ENCODE measurements at places on chromosomes 2 and 18.
A peak's percentile ranks its signal among the peaks of the same experiment; 100 is the strongest.

DNA sequence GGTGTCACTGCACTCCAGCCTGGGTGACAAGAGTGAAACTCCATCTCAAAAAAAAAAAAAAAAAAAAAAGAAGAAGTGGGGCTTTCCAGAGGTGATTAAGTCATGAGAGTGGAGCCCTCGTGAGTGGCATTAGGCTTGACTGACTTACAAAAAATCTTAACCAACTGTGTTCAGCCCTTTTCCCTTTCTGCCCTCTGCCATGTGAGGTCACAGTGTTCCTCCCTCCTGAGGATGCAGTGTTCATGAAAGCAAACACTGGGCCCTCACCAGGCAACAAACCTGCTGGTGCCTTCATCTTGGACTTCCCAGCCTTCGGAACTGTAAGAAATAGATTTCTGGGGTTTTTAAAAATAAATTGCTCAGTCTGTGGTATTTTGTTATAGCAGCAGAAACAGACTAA, 37.0 kb upstream of the METTL21A start:
- DNase-seq, result no peak

DNA sequence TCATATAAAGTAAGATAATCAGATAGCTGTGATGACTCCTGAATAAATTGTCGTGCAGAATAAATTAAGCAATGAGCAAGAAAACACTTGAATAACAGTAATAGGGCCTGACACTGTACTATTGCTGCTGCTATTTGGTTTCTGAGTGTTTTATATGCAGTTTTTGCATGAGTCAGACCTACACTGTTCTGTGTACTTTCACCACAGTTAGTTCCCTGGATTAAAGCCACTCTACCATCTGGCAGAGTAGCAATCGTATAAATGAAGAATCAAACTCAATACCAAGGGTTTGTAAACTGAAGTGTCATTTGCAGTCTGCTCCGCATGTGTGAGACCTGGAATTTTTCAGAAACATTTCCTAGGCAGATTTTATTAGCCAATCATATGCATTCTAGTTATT, 398.6 kb upstream of the CDH7 start:
- DNase-seq, result peak; percentile 3

DNA sequence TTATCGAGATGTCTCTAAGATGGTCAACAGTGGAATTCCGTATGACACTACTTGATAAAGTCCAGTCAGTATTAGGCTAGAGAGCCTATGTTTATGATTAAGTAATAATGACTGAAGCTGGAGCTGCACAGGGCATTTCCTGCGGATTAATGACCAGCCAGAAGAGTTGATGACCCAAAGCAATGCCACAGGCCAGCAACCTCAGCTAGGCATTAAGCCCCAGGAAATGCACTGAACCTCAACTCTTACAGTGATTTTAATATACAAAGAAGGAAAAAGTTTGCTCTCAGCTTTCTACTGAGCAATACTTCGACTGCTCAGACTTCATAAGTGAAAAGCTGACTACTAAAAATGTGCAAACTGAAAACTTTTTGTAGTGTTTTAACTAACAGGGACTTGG, 3.9 kb downstream of the KCTD1 start:
- DNase-seq, result no peak

- peak; percentile 24 for DNase-seq
Observed at GRCh38 chr18:68676913-68677312, 38.0 kb downstream of the TMX3 start.

DNA sequence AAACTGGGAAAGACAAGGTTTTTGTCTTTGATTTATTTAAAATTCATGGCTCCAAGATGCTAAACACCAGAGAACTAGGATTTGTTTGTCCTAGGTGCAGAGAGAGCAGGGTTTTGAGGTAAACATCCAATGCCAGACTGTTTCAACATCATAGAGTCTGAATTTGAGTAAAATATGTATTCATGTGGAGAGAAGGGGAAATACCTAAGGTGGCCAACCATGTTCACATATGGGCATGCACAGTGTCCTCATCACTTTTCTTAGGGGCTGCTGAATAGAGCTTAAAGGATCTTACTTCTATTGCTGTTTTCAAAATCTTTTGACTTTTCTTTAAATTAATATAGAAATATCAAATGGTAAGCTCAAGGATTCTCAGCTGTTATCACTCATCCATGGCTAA, 287.0 kb upstream of the CCDC68 start:
- no peak for DNase-seq

GRCh38 chr2:224146356-224147160, 107.5 kb upstream of the SERPINE2 start:
- DNase-seq, result no peak

- DNase-seq, result peak; percentile 17
Observed at GRCh38 chr2:18585526-18585925, 3.8 kb downstream of the NT5C1B start.

DNA sequence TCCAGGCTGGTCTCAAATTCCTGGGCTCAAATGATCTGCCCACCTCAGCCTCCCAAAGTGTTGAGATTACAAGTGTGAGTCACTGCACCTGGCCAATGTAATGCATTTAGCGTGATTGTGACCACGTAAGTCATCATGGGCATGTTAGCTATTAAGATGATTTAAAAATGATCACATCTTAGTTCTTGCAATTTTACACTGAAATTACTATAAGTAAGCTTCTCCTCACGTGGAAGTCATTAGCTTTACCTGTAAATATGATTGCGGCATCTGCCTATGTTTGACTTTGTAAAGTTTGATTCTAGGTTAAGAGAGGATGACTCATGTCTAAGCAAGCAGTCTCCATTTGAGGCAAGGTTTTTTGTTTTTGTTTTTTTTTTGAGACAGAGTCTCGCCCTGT, 85.5 kb downstream of the PMAIP1 start:
- DNase-seq, result no peak

DNA sequence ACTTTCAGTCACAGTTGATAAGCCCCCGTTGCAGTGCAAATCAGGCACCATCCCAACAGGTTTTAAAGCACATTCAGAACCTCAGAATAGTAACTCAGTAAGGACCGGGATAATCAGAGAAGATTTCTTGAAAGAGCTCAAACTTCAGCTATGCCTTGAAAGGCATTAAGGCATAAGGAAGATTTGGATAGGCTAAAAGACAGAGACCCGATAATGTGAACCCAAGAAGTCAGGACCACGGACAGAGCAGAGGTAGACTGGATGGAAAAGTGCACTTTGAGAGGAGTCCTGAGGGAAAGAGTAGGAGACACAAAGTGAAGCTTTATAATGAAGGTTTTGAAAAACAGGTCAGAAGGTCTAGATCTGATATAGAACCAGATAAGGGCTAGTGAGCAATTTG, 36.9 kb upstream of the KLF7 start:
- peak; percentile 59 for DNase-seq

DNA sequence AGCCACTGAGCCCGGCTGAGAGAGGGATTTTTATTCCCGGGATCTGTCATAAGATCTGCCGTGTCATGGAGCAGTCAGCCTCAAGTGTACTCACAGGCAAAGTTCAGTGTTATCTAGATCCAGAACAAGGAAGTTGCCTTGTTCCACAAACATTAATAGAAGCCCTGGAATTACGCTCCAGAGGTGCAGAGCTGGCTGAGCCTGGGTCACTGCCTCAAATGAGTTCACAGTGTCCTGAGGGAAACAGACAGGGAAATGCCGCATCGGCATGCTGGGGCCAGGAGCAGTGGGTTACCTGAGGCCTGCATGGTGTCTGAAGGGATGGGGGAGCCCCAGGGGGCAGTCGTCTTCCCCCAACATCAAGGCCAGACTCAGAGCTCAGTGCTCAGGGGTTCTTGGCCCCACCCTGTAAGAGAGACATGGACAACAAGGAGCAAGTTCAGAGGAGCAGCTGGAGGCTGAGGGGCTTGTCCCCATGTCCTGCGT, 42.7 kb upstream of the ODC1 start:
- DNase-seq, result no peak

DNA sequence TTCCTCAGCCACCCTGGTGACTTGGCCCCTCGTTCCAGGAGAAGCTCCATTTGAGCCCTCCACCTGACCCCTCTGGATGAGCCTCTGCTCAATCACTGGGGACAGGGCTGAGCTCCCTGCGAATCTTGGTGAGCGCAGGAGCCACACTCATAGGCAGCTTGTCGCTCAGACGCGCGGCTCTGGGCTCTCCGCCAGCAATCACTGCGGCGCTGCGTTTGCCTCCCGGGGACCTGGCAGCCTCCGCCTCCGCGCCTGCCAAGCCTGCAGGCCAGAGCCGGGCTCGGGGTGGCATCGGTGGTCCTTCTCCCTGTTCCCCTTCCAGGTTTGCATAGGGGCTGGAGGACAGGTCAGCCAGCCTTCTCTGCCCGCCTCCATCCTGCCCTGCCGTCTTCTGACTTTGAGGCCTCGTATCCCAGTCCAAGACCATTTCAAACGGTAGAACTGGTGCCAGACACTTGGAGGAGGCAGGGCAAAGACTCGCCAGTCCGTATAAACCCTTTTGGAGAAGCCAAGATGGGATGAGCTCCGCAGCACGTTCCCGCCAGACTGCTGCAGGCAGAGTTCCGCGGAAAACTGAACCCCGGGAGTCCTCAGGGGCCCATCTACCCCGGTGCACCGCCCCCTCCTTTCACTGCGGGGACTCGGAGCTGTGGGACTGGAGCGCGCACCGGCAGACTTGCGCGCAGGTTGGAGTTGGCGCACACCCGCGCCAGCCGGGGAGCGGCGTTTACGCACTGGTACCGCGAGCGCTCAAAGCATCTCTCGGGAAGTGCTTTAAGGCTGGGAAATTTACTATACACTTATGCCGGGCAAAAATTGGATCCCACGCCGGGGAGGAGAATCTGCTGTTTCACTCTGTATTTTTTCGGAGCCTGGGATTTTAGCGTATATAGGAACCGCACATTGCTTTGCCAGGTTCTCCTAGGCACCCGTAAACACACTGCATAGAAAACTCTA, 1.1 kb upstream of the TACR1 start:
- peak; percentile 28 for DNase-seq

- no peak for DNase-seq
Observed at GRCh38 chr2:208945719-208946256, 478.1 kb upstream of the MAP2 start.

DNA sequence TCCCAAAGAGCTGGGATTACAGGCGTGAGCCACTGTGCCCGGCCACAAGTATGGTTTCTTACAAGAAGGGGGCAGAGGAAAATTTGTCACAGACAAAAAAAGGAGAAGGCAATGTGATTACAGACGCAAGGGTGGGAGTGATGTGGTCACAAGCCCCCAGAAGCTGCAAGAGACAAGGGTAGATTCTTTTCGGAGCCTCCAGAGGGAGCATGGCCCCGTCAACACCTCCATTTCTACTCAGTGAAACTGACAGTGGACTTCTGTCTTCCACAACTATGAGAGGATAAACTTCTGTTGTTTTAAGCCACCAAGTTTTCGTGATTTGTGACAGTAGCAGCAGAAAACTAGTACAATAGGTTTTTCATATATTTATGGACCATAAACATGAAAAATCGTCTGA, 2.1 kb upstream of the TCF7L1 start:
- DNase-seq, result peak; percentile 37

DNA sequence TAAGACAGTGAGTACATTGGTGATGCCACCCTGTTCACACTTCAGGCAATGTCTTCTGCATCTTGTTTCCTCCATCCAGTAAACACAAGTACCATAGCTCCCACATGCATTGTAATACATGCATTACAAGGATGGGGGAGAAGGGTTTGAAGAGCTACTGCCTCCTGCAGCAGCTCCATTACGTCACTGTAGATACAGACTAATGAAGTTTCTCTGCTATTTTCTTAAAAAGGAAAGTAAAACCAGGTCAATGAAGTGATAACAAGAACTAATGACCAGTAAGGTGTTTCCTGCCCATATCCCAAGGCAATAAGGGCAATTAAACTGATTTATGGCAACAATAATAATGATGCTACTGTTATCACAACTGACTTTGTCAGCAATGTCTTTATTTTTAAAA, 18.2 kb upstream of the BBS5 start:
- DNase-seq, result no peak

- DNase-seq, result no peak
Observed at GRCh38 chr18:6362559-6363129, 52.1 kb downstream of the L3MBTL4 start.

DNA sequence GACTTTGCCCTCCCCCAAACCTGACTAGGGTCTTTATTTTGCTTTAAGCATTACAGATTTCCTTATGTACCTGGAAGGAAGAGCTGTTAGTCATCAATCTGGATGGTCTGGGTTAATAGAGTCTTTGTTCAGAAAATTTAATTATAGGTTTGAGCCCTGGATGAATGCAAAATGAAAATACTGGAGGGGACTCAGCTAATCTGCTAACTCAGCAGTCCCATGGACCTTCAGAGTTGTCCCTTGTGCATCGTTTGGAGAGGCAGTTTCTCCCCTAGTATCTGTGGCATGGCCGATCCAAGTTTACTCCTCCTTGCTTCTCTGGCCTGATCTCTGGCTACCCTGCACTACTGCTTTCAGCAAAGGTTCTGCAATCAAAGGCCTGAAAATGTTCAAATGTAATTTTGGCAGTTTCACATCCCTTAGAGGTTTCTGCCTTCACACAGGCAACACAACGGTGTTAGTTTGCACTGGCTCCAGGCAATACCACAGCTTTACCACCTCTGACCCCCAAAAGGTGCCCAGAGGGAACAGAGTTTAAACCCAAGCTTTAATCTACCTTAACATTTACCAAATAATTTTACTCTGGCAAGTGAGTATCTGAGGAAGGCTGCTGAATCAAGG, 134.3 kb downstream of the THADA start:
- DNase-seq, result no peak

DNA sequence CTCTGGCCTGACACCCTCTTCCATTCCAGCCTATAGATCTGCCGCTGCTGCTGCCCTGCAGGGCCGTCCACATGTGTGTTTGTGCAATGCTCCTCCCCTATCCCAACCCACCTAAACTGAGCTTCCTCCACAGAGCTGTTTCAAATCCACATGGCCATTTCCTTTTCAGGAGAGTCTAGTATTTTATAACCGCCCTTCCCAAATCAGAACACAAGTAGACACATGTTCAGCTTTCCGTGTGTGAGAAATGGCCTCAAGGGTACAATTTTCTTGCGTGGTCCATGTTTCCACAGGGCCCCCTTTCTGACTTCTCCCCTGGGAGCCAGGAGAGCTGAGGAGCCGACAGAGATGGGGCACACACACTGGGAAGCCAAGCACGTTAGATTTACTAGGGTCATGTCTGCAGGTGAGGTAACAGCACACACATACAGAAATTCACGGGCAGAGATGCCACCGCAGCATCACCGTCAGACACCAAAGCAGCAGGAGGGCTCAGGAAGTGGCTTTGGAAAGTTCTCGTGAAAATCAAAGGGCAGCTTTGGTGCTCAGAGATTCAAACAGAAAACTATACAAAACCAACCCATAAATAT, 102.9 kb upstream of the TGFA start:
- DNase-seq, result no peak

DNA sequence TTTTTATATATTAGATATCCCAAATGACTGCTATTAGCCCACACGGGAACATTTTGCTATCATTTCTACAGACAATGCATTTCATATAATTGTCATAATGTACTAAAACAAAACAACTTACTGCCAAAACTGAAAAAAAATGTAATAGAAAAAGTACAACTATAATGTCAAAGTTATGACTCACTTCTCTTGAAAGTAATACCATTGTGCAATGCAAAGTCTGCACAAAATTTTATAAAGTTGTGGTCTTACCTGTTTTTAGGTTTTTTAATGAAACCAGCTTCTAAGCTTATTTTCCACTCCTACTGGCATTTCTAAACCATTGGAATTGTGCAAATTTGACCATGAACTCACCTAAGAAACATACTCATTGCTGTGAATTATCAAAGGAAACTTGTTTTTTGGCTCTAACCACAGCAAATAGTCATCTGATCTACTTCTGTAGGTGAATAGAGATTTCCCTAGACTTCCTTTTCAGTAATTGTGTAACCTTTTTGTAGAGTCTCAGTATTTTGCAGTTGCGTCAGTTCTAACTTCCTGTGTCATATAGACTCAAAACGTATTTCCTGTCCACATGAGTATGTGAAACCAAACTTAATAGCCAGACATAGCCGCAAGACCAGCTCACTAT, 31.9 kb upstream of the TFPI start:
- peak; percentile 15 for DNase-seq
